Stimulated activated naive CD8-positive, alpha-beta T cell treated with anti-CD3 and anti-CD28 coated beads, Interleukin-15, Interleukin-2, amounts not matched to agents 100 U/mL and 50 U/mL, for 24 hours (primary cell): ENCODE measurements at places on chromosomes 16 and 17.

GRCh38 chr16:73483076-73483791 lies 435.3 kb upstream of the ZFHX3 start:
- no peak for DNase-seq

GRCh38 chr17:74682028-74682427 lies 30.7 kb downstream of the CD300LF start:
- no peak for DNase-seq

GRCh38 chr17:73991260-73991659 lies 212.2 kb upstream of the RPL38 start:
- DNase-seq: no peak

GRCh38 chr17:71631483-71631882 lies 489.3 kb upstream of the SOX9 start:
- DNase-seq: no peak

DNA sequence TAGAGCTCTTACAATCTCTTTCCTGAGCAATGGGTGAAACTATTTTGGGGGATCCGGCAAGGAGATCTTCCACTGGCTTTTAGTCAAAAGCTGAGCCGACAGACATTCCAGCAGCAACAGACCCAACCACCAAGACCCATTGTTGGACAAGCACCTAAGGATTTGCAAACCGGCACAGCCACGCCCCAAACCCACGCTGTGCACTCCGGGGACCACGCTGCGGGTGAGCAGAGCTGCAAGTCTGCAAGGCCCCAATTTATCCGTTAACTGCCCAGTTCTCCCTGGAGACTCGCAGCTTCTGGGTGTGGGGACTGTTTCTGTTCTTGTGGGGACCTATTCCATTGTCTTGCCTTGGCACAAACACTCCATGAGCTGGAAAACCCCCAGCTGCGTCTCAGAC lies 45.9 kb downstream of the C16orf95 start:
- no peak for DNase-seq

GRCh38 chr16:88742896-88743605 lies 36.7 kb downstream of the CTU2 start:
- DNase-seq: no peak

- DNase-seq: no peak
These were observed 31.4 kb upstream of the NETO2 start for GRCh38 chr16:47175152-47175551.

GRCh38 chr16:67176662-67177061 lies 6.3 kb downstream of the NOL3 start:
- no peak for DNase-seq

- no peak for DNase-seq
These were observed 112.4 kb downstream of the XYLT1 start for GRCh38 chr16:17358355-17358754.

DNA sequence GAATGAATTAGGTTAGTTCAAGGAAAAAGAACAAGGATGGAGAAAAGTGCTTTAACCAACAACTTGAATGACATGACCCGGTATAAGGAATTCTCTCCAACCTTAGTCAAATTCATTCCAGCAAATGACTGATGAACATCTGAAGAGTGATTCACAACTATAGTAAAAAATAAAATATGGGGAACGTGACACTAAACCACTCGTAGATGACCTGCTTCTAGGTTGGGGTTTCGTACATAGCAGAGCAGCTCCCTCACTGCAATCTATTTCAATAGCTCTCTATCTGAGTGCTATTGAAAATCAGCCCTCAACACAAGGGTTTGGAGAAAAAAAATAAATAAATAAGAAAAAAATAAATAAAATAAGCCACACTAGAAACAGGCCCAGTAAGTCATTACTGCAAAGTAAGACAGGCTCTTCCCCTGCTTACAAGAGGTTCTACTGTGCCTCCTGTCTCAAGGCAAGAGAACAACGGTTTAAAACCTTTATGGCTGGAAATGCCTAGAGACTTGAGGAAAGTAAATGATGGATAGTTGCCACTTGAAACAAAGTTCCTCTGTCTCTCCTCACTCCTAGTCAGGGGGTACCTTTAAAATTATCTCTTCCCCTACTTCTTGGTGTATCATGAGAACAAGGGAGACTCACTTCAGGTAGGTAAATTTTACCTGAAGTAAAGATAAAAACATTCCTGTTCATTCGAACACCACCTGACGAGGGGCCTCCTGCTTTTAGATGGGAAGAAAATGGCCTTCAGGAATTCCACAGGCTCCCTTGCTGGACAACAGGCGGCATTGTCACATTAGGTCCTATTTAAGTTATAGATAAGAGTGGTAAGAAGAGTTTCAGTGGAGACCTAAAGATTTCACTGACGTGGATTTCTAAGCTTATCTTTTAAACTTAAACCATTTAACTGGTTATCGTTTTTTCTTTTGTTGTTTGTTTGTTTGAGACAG lies 20.5 kb downstream of the COG7 start:
- no peak for DNase-seq

GRCh38 chr17:4944554-4945175 lies 3.7 kb downstream of the PFN1 start:
- peak; percentile 51 for DNase-seq
